ENCODE measurements at places on chromosomes 2 and 18.

DNA sequence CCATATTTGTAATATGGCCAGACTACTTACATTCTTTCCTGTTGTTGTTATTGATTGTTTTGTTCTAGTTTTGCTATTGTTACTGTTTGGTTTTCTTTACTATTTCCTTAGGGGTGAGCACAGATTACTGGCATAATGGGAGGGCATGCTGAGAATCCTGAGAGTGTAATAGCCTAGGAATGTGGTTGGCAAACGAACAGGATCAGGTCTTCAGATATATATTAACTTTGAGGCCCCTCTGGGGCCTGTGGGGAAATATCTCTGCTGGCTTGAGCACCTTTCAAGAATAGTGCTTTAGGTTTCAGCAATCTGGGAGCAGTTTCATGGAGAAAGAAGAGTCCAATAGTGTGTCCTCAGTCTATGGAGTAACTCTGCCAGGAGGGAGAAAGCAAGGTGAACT is 144.4 kb downstream of the THSD7B start:
- no peak for DNase-seq

DNA sequence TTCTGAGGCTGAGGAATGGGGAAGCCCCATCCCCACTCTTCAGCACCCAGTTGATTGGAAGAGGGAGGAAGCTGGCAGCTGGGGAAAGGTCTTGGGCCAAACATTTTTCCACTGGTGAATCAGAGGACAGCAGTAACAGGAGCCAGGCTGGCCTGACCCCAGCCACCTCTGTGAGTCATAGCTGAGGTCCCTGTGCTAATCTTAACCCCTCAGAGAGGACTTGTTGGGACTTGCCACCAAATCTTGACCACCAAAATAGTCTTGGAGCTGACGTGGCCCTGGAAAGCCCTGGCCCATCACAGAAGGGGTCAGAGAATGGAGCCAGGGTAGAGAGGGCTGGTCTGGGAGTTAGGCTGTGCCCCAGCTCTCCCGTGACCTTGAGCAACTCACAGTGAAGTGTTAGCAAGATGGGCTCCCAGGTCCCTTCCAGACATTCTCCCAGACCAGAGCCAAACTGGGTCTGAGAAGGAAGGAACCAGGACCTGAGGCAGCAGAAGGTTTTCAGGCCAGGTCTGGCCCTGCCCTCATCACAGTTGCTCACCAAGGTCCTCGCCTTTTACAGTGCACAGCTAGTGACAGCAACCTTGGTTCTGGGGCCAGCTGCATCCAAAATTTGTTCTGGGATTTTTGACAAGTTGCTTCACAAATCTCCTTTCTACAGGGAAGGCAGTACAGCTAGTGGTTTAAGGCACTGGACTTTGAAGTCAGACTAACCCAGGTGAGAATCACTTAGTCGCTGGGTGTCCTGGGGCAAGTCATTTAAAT is 266.6 kb downstream of the CYP26B1 start:
- no peak for DNase-seq

DNA sequence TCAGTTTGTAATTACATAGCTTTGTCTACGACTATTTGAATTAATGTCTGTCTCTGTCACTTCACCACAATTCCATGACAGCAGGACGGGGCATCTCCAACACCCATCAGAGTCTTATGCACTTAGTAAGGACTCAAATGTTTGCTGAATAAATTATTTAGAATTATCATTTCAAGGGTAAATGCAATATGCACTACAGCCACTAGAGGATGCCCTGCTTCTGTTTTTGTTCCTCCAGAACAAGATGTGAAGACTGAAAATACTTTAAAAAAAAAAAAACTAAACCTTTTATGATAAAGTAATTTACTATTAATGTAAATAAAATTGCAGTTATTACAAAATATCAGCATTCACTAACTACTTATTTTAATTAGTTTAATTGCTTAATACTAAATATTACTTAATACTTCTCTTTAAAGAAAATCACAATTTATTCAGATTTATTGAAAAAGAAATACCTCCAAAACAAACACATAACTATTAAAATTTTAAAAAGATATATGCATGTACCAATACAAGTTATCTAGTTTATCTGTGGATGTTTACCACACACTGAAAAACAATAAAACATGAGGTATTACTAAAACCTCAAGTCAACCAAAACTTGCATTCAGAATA is 3.2 kb downstream of the PIGN start:
- DNase-seq, result peak; percentile 47

GRCh38 chr2:239093952-239094351 is 246.1 kb downstream of the TWIST2 start:
- no peak for DNase-seq

DNA sequence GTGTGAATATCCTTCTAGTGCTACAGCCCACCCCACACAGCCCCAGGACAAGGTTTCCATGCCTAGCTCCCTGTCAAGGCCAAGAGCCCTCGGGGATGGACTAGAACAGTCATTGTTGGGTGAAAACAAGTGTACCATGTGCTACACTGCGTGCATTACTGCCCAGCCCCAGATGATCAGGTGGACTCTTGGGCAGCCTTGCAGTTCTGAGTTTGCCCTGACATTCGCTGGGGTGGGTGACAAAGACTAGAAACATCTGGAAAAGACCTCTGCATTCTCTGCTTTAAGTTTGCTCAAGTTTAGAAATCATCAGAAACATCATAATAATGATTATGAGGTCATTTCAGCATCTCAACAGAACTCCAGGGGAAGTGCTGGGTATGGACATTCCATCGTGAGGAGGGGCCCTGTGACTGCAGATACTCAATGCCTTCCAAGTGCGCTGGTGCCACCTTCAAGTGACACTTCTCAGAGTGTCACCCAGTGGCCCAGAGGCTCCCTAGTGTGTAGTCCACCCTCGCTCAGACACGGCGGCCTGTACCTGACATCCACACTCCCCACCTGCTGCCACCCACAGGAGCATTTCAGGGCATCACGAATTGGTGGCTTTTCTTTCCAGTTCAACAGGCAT is 5.3 kb upstream of the PXDN start:
- DNase-seq, result no peak

DNA sequence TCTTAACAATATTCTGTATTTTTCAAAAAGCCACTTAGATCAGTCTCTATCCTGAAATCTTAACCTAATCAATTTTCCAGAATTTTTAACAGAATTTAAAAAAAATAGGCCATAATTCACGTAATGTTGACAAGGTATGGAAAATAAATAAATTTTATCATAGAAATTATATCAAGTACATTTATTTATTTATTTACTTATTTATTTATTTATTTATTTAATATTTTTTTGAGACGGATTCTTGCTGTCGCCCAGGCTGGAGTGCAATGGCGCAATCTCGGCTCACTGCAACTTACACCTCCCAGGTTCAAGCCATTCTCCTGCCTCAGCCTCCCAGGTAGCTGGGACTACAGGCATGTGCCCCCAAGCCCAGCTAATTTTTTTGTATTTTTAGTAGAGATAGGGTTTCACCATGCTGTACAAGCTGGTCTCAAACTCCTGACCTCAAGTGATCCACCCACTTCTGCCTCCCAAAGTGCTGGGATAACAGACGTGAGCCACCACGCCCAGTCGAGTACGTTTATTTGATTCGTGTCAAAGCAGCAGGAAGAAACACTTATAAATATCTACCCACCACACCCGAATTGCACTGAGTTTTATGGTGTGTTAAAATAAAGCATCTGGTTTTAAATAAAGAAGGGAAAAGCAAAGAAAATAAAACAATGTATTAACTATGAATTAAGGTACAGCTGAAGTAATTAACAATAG is 60.1 kb downstream of the DSC3 start:
- no peak for DNase-seq

- DNase-seq, result no peak
These were observed 1.1 kb upstream of the APCDD1 start for GRCh38 chr18:10453261-10453805.

- DNase-seq, result no peak
These were observed 205.8 kb downstream of the LDLRAD4 start for GRCh38 chr18:13424363-13424762.

DNA sequence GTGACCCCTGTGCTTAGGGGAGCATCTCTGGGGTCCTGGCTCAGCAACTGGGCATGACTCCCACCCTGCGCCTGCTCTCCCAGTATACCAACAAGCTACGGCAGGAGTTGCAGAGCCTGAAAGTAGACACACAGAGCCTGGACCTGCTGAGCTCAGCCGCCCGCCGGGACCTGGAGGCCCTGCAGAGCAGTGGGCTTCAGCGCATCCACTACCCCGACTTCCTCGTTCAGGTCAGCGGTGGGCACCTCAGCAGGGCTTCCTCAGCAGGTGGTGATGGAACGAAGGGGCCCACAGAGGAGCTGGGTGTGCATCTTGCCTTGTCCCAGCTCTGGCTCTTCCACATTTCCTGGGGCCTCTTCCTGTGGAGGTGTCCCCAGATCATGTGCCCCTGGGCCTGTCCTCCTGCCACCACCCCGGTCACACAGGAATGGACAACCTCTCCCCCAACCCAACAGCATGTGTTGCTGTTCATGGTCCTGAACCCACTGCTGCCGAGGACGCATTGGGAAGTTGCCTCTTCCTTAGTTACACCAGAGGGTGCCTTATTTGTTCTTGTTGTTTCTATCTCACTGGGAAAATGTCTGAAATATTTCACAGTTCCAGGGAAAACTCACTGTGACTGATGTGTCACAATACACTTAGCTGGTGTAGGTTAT is 10.8 kb downstream of the PROM2 start:
- no peak for DNase-seq

- DNase-seq, result no peak
These were observed 10.2 kb downstream of the RALB start for GRCh38 chr2:120262761-120263428.

GRCh38 chr2:166297951-166298350 is 77.8 kb downstream of the SCN9A start:
- DNase-seq, result no peak

GRCh38 chr2:28063492-28063962 is 173.0 kb downstream of the BABAM2 start:
- DNase-seq, result no peak

DNA sequence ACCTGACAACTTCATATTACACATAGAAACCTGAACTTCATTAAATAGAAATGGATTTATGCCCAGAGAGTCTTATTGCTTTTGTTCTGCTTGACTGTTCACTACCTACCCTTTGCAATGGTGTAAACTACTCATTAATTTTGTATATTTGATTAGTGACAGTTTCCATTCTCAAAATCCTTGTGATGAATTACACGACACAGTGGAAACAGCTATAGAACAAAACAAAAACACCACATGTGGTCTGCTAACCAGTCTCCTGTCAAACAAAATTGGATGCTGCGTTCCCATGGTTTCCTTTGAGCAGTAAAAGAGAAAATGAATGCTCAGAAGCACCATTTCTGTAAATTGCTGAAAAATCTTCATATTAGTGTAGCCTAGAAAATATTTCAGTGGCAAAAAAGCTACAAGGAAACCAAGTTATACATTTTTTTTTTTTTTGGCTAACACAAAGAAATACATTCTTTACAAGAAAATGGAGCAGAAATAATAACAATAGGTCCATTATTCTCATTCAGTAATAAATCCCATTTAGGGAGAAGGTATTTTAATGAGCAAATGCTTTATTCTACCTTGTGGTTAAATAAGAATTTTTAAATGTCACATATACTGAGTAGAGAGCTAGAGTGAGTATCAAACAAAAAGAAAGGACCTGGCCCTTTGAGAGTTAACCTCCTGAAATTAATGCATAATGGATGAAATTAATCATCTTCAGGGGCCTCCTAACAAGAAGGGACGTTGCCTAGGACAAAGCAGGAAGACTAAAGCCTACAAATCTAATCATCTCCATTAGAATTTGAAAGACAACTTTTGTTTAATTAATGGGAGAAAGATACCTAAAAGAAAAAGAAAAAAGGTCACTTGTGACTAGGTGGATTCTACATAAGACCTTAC is 355.1 kb upstream of the ZC3H15 start:
- DNase-seq, result no peak

DNA sequence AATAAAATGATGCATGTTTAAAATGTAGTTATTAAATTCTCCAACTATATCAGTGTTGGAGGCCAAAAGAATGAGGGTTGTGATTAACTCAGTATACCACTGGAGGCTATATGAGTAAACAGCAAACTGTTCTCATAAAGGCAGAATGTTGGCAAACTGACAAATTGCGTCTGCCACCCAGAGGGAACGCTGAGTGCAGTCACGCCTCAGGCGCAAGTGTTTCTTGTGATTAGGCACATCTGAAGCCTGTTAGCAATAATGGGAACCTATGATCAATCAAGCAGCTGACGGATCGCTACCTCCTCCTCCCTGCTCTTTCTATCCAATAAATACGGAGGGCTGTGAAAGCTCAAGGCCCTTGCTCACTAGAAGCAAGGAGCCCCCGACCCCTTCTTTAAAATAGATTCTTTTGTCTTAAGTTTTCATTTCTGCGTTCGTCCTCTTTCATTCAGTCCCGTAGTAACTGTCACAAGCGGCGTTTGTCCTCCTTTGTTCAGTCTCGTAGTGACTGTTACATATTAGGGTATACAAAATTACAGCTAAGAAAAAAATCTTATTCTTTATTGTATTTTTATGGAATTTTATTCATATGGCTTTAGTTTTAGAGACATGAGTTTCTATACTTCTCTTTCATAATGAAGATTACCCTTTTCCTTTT is 16.3 kb upstream of the RMND5A start:
- DNase-seq, result no peak

GRCh38 chr18:3193331-3193730 is 26.4 kb downstream of the MYOM1 start:
- DNase-seq, result no peak

DNA sequence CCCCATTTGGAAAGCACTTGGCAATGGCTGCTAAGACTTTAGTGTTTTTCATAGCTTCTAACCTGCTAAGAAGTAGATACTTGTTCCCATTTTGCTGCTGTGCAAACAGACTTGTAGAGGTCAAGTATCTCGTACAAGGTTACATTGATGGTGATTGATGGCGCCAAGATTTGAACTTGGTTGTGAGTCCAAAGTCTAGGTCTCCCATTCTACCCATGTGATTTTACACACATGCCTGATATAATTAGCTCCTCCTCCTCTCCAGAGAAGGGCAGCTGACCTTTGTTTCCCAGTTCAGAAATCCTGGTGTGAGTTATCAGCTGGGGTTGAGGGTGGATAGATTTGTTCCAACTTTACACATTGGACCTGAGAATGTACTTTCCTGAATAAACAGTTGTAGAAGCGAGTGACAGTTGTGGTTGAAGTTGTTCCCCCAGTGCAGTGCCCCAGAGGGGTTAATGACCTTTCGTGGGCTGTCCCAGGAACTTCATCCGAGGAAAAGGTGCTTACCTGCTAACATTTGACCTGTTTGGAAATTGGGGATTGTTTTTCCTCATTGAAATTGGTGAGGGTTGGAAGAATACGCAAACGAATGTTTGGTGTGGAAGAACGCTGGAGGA is 10.4 kb downstream of the TCF7L1 start:
- DNase-seq, result no peak

GRCh38 chr18:8949206-8949605 is 153.3 kb upstream of the NDUFV2 start:
- no peak for DNase-seq

GRCh38 chr18:76803413-76803812 is 18.9 kb upstream of the ZNF236 start:
- no peak for DNase-seq

GRCh38 chr2:55779459-55780421 is 86.1 kb upstream of the PNPT1 start:
- no peak for DNase-seq

GRCh38 chr2:202378001-202378400 is 1.9 kb downstream of the BMPR2 start:
- no peak for DNase-seq

Data from renal pelvis (tissue), 12 donors.